ENCODE measurements at places on chromosomes 7 and 10.
A peak's percentile ranks its signal among the peaks of the same experiment; 100 is the strongest.

DNA sequence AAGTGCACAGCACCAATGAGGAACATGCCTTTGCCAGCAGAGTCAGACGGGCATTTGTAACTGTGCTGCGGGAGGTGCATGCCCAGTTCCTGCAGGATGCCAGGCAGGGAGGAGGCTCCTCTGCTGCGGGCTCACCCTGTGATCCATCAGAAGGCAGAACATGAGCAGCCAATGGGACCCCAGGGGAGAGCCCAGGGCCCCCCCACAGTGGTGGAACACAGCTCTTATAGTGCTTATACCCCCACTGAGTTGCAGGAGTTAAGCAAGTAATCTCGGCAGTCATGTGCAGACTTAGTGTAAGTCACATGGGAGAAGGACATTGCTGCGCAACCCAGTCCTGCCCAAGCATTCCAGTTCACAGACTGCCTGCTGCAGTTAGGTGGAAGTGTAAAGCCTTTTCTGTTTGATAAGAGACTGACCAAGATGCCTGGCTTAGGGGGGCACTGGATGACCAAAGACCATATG, 120.3 kb upstream of the TMEM106B start:
- no peak for DNase-seq

- no peak for DNase-seq
Observed at GRCh38 chr10:86536294-86536861, 14.8 kb upstream of the WAPL start.

- no peak for DNase-seq
Observed at GRCh38 chr10:100318207-100318606, 11.8 kb downstream of the PKD2L1 start.

DNA sequence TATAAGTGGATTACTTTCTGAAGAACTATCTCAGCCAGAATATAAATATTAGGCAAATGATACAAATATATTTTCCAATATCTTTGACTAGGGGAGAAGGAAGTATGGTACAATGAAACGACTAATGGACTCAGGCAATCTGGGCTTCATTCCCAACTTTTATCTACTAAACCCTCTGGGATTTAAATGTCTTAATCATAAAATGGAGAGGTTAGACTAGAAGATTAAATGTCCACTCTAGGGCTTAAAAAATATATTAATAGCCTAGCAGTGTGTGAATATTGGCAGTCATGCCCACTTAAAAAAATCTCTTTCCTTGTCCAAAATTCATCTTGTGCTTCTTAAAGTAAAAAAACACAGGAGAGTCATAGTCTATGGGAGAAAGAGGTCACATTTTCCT, 98.3 kb downstream of the CTTNBP2 start:
- DNase-seq, result no peak

DNA sequence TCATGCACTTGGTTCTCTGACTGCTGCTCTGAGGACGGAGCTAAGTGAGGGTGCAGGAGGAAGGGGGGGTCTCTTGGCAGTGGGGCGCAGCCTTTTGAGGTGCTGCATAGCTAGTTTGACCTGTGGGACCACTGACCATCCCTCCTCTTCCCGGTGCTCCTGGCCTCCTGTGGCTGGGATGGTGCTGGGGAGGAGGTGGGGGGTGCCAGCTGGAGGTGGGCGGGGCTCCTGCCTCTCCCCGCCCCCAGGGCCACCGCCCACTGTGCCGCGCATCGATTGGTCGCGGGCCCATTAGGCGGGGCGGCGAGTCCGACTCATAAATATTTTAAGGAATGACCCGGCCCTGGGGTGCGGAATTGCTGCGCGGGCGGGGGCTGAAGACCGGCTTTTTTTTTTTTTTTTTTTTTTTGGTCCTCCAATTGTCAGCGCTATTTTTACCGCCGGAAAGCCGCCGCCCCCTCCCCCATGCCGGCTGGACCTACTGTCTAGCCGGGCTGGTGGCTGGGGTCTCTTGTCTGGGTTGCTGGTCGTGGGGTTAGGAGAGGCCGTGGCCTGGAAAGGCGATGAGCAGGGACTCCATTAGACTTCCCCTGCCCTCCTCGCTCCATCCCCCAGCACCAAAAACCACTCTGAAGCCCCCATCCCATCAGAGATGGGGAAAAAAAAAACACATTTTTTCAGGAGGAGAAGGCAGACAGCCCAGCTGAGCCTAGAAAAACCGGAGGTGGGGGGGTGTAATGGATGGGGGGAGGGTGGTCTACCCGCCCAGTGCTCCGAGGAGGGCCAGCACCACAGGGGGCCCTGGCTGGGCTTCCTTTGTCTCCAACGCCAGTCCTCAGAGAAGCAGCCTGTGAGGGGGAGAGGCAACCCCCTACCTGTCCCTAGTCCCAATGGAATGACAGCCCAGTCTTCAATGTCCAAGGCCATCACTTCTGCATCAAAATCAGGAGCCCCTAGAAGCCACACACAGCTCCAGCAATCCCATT, 6.4 kb downstream of the SH2B2 start:
- DNase-seq, result no peak

DNA sequence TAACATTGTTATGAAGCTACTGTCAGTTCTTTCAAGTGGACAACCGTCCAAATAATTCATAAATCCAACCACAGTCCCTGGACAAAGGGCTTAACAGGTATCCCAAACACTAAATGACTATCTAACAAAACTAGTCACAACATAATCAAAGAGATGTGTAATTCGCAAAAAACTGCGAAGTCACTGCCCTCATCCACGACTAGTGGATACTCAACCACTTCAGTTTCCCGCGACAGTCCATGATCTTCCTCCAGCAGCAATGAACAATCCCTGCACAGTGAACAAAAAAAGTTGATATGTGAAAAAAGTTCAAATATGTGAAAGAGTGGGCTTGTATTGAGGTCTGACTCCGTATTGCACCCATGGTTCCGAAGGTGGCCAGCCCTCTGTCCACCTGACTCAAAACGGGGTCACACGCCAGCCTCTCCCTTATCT, 287 bp downstream of the DCLRE1A start:
- peak; percentile 87 for DNase-seq

DNA sequence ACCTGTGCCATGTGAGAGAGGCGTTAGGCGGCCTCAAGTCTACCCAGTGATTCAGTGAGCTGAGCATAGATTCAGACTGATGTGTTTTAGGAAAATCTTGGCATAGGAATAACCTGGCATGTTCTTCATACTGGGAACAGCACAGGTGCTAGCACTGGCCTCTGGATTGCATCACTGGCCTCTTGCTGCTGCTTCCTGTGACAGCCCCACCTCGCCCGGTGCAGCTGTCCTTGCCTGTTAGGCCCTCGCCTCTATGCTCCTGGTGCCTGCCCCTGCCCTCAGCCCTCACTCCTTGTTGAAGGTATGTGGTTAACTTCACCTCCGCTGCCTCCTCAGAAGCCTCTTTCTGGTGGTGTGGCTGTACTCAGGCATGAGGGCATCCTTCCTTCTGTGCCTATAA, 46.2 kb downstream of the BLNK start:
- DNase-seq, result no peak

DNA sequence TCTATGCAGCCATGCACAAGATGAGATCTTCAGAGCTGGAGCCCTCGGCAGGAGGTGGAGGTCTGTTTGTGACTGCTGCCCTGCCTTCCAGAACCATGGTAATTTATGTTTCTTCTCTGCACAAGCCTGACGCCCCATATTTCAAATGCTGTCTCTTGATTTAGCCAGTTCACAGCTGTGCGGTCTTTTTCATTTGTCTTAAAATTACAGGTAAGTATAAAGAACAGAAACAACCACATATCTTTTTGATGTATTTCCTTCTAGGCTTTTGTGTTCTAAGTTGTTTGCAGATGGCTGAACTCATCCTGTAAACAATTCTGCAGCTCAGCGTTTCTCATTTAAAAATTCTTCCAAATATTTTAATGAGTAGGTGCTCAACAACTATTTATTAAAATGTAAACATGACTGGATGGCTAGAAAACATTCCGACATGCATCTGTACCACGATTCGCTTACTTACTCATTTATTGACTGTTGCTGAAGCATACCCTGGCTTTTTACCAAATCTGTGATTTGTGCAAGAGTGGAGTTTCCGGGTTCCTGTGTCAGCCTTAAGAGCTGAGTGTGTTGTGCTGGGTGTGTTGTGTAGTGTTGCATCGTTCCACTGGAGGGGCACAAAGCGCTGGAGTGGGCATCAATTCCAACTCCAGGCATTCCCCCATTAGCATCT, 58.9 kb downstream of the PIP4K2A start:
- DNase-seq, result no peak

GRCh38 chr10:67609996-67610793, 85.8 kb downstream of the CTNNA3 start:
- no peak for DNase-seq

DNA sequence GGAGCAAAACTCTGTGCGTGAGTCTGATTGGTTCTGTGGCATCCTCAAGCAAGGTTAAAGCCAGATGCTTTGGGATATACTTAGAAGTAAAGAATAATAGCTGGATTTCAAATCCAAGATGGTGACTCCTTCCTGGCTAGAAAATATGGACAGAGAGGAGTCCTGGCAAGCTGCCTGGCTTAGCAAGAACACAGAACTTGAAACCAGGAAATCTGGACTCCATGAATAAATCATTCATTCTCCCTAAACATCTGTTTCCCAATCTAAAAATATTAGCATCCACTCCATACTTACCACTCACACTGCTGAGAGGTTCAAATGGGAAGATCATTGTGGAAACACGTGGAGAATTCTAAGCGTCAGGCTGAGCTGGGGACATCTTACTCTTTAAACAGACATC, 1074.1 kb upstream of the AUTS2 start:
- DNase-seq, result no peak

- DNase-seq, result no peak
Observed at GRCh38 chr7:861222-861621, 15.1 kb upstream of the GET4 start.

- DNase-seq, result peak; percentile 59
Observed at GRCh38 chr10:64091897-64092296, 570.7 kb downstream of the REEP3 start.

GRCh38 chr7:95596198-95597063, at the start of gene PDK4:
Gene PDK4, minus strand, starts transcription at chr7:95596516. Its CDS starts 223 bp downstream, at chr7:95596293.
- peak; percentile 50 for DNase-seq

- DNase-seq, result no peak
Observed at GRCh38 chr7:1666317-1666822, 3.7 kb upstream of the ELFN1 start.

DNA sequence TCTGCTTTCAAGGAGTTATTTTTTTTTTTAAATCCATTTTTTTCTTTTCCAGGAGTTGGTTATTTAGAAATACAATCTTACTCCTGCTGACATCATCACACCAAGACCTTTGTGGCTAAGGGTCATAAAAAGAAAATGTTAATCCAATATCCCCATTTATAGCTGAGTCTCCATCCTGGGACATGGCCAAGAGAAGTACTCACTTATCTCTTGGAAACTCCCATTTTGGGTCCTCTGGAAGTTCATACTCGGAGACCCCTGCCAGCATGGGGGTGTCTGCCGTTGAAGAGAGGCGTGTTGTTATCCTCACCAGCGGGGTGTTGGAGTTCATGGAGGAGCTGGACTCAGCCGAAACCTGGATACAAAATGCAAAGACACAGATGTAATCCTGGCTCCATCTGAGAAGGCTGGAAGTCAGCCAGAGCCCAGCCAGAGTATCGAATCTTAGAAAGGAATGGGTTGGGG, 94.6 kb downstream of the FGFR2 start:
- no peak for DNase-seq

DNA sequence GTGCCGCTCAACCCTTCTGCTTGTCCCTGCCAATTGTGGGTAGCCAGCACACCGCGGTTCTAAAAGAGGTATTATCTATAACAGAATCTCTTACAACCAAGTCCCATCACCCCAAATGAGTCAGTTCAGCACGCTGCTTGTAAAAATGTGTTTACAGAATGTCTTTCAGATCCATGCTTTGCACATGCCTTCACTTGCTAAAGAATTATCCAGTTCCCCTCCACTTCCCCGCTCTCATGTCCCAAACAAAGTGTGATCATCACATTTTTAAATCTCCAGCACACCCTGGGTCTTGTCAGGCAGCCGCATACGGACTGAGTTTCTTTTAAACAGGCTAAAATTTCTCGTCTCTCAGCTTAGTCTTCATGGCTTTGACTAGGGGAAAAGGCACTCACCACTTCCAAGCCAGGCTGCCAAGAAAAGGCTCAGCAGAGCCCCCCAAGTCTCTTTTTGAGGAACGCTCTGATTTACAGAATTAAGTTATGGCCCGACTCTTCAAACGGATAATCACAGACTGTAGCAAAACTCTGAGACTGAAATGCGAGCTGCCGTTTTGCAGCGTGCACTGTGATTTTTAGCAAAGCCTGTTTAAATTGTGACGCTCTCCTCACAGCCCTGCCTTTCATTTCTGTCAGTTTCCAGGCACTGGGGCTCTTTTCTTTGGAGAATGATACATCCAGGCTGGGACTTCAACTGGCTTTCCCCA, 29.8 kb upstream of the FGFR2 start:
- no peak for DNase-seq

- peak; percentile 98 for DNase-seq
Observed at GRCh38 chr7:81206667-81207360, 288.0 kb upstream of the SEMA3C start.

DNA sequence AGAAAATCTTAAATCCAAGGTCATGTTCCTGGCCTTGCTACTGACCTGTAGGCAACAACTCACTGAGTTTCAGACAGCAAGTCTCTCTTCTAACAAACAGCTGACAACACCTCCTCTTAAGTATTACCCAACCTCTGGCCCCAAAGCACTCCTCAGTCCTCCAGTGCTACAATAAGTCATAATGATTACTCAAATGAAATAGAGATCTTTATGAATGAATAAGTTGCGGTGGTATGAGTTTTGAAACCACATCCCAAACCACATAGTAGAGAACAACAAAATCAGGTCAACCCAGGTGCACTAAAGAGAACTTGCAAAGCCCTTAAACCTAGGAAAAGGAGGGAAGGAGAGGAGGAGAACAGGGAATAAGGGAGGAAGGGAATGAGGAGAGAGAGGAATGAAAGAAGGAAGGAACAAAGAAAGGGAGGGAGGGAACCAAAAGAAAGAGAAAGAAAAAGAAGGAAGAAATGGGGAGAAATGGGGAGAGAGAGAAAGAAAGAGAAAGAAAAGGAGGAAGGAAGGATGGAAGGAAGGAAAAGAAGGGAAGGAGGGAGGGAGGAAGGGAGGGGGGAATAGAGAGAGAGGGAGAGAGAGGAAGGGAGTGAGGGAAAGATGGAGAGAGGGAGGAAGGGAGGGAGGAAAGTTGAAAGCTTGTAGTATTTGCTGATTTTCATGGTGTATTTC, 142.8 kb upstream of the CALCR start:
- DNase-seq, result no peak

DNA sequence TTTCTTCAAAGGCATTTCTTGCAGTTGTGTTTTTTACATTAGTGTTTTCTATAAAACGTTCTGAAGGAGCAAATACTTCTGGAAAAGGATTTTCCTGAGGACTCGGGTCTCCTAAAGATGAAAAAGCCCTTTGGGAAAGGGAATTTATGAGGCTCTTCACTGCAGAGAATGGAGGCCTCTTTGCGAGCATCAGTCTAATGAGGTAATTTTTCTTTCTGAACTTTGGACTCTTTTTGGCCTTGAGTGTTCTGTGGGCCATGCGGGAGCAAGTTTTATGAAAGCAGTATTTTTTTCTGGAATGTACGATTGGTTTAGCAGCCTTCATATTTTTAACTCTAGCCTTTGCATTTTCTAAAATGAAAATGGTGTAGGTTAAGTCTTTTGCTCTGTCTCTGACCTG, 6.4 kb upstream of the ACBD5 start:
- DNase-seq, result no peak

- no peak for DNase-seq
Observed at GRCh38 chr10:98016772-98017475, 13.5 kb downstream of the CRTAC1 start.

GRCh38 chr10:24873281-24873683, 79.1 kb downstream of the PRTFDC1 start:
- DNase-seq, result peak; percentile 81
